EL (cell line): ENCODE measurements at places on chromosomes 7 and 10.

DNA sequence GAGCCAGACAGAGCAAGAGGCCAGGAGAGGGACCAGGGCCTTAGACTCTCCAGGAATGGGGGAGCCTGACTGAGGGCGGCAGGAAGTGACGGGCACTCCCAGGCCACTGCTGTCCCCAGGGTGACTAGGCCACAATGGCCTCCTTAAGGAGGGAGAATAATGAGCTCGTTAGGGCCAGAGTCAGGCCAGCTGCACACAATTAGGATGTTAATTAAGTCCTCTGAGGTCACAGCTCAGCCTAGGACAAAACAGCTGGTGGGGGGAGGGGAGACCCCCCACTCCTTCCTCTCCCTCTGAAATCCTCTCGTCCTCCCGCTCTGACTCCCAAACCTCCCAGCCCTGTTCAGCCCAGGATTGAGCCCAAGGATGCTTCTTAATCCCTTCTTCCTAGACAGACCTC lies 143.0 kb downstream of the NEURL1 start:
- no peak for DNase-seq

DNA sequence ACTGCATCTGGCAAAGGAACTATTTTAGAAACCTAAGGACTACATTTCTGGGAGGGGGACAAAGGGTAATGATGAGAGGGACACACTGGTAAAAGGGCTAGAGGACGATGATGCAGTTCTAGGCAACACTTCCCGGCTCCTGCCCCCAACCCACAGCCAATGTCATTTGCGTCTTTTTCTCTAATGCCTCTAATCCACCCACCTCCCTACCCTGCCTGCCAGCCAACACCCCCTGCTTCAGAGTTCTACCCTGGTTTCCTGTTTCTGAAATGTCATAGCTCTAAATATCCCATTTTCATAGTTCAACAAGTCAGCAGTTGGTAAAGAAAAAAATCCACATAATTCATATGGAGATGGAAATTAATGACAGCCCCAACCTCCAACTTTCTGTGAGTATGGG lies 79.0 kb downstream of the KIAA1549 start:
- no peak for DNase-seq

DNA sequence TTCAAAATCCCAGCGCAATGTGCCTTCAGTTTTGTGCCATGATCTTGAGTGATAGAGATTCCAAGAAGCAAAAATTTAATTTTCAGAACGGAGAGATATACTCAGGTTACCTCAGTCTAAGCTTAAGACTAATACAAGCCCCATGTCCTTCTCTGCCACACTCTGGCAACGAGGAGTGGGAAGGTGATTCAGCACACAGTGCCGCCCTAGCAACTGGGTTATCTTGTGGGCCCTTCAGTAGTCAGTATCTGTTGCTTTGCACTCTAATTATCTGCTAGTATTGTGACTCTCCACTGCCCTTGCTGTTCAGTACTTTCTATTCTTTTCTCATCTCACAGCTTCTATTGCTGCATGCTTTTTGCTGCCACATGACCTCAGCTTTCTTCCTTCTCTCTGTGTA lies 39.2 kb upstream of the MKLN1 start:
- no peak for DNase-seq

GRCh38 chr7:95427914-95428516 lies 6.8 kb downstream of the PON2 start:
- no peak for DNase-seq

GRCh38 chr10:119162452-119163092 lies 2.9 kb downstream of the SFXN4 start:
- DNase-seq, result no peak

- DNase-seq, result no peak
Observed at GRCh38 chr7:67675971-67676370, 679.3 kb downstream of the TYW1 start.

DNA sequence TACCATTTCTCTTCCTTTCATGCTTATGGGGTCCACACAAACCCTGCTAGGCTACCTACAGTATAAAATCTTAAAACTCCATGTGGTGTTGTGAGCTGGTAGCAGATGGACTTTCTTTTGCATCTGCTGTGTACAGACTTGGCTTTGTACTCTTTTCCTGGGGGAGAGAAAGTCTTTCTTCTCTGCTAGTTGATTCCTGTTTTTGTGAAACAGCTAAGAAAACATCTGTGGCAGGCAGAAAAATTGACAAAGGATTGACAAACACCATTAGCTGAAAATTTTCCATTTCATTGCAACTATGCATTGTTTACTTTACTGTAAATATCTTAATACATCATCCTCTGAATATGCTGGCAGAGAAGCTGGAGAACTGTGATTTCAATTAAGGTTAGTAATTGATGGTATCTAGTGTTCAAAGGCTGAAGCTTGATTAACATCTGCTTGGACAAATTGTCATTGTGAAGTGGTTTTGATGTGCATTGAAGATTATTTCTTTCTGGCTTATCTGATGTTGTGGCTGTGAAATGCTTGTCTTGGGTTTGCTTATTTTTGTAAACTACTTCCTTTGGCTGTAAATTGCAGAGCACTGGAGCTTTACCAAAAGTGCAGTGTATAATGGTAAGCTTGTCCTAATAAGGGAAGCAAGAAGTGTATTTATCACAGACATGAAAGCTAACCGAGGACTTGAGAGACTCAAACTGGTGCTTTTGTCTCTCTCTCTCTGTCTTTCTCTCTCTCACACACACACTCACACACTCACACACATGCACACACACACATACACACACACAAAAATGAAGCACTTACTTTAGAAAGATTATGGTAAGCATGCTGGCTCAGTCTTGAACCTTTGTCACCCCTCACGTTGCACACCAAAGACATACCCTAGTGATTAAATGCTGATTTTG lies at the start of gene FOXP2:
TSS of gene FOXP2 (plus strand) at position 660 of the 908 bp plus-strand sequence. CDS start 11,697 bp downstream, outside the sequence.
- no peak for DNase-seq
